A549 treated with GW870086 at 1 μM for 4 hours (cell line): ENCODE measurements at places on chromosomes 3 and 15. TPM values are rescaled to one million over a fixed set of nuclear protein-coding genes. Genes with fewer than 3 reads are reported as not detected.

MYEF2 gene
- total RNA-seq: 11.6 to 17.6 TPM (median 15.7 TPM) in 5 replicates

CYP1A1 gene
- total RNA-seq: 1.1 to 2.3 TPM (median 1.7 TPM) in 5 replicates

CPOX gene
- 16.8 to 25.1 TPM (median 21.8 TPM) in 5 replicates for total RNA-seq

TMEM43 gene
- 113 to 133 TPM (median 131 TPM) in 5 replicates for total RNA-seq

OR5K2 gene
- total RNA-seq: not detected in 5 replicates

DUOXA2 gene
- total RNA-seq: not detected in 5 replicates

PRR20G gene
- 0.64 to 1.1 TPM (median 0.80 TPM) in 5 replicates for total RNA-seq

HGD gene
- total RNA-seq: 16.9 to 24.4 TPM (median 18.2 TPM) in 5 replicates

KNG1 gene
- 0.02 TPM in 1 of 5 replicates, not detected in the others for total RNA-seq

FOXB1 gene
- not detected in 5 replicates for total RNA-seq

DLG1 gene
- 9.8 to 19.3 TPM (median 17.9 TPM) in 5 replicates for total RNA-seq

SV2B gene
- total RNA-seq: 0.06 to 0.15 TPM (median 0.12 TPM) in 4 of 5 replicates, not detected in the other

SLC12A8 gene
- 1.6 to 2.0 TPM (median 1.6 TPM) in 5 replicates for total RNA-seq

GRK7 gene
- total RNA-seq: not detected in 5 replicates

ZNF860 gene
- 1.3 to 1.5 TPM (median 1.4 TPM) in 5 replicates for total RNA-seq

MIX23 gene
- total RNA-seq: 47.6 to 72.0 TPM (median 53.9 TPM) in 5 replicates

CLDN18 gene
- total RNA-seq: not detected in 5 replicates

SKOR1 gene
- total RNA-seq: 0.03 to 0.10 TPM (median 0.05 TPM) in 5 replicates

GATM gene
- total RNA-seq: 1.9 to 3.5 TPM (median 2.6 TPM) in 5 replicates

GOLGA6L24 gene
- total RNA-seq: not detected in 5 replicates

RARB gene
- 5.1 to 8.9 TPM (median 7.6 TPM) in 5 replicates for total RNA-seq

C3orf70 gene
- total RNA-seq: 0.02 TPM in 1 of 5 replicates, not detected in the others

SNRPA1 gene
- total RNA-seq: 116 to 123 TPM (median 119 TPM) in 5 replicates

GOLGA8T gene
- 0.86 to 2.2 TPM (median 1.9 TPM) in 5 replicates for total RNA-seq

FLNB gene
- 370 to 404 TPM (median 383 TPM) in 5 replicates for total RNA-seq

THBS1 gene
- 37.1 to 70.1 TPM (median 55.4 TPM) in 5 replicates for total RNA-seq

ATP2B2 gene
- 0.07 to 0.11 TPM (median 0.09 TPM) in 5 replicates for total RNA-seq

MUC4 gene
- total RNA-seq: 0.02 to 0.16 TPM (median 0.07 TPM) in 5 replicates

RPP14 gene
- total RNA-seq: 9.8 to 12.3 TPM (median 10.1 TPM) in 5 replicates

SAMD7 gene
- total RNA-seq: not detected in 5 replicates

GOLGA8G gene
- total RNA-seq: not detected in 5 replicates

NR2F2 gene
- 20.4 to 27.9 TPM (median 25.4 TPM) in 5 replicates for total RNA-seq

GPR171 gene
- not detected in 5 replicates for total RNA-seq

TMEM202 gene
- total RNA-seq: not detected in 5 replicates

C3orf22 gene
- not detected in 5 replicates for total RNA-seq

PTH1R gene
- 0.59 to 1.1 TPM (median 0.94 TPM) in 5 replicates for total RNA-seq

CSPG5 gene
- 0.96 to 1.2 TPM (median 1.1 TPM) in 5 replicates for total RNA-seq

FETUB gene
- total RNA-seq: 0.08 to 0.16 TPM (median 0.14 TPM) in 3 of 5 replicates, not detected in the others

SAMMSON gene
- total RNA-seq: not detected in 5 replicates

SERPINI2 gene
- total RNA-seq: not detected in 5 replicates

LRRC15 gene
- 0.20 to 0.29 TPM (median 0.21 TPM) in 5 replicates for total RNA-seq

ACTRT3 gene
- 2.4 to 3.4 TPM (median 3.1 TPM) in 5 replicates for total RNA-seq

BFSP2 gene
- total RNA-seq: not detected in 5 replicates

CD86 gene
- total RNA-seq: 0.10 TPM in 1 of 5 replicates, not detected in the others

BOC gene
- 4.4 to 7.1 TPM (median 5.9 TPM) in 5 replicates for total RNA-seq

CYP1A2 gene
- 0.05 TPM in 1 of 5 replicates, not detected in the others for total RNA-seq

WDR82 gene
- total RNA-seq: 45.9 to 52.6 TPM (median 49.1 TPM) in 5 replicates

C3orf20 gene
- 0.05 TPM in 1 of 5 replicates, not detected in the others for total RNA-seq

CHRD gene
- total RNA-seq: 0.20 to 0.65 TPM (median 0.34 TPM) in 5 replicates

ISL2 gene
- 2.1 to 4.4 TPM (median 3.8 TPM) in 5 replicates for total RNA-seq

OTOL1 gene
- not detected in 5 replicates for total RNA-seq

SNTN gene
- total RNA-seq: not detected in 5 replicates

FGF7 gene
- not detected in 5 replicates for total RNA-seq
